ENCODE measurements at places on chromosomes 3 and 15.

- peak; percentile 12 for DNase-seq
Observed at GRCh38 chr15:29058903-29059539, 173.2 kb downstream of the APBA2 start.

DNA sequence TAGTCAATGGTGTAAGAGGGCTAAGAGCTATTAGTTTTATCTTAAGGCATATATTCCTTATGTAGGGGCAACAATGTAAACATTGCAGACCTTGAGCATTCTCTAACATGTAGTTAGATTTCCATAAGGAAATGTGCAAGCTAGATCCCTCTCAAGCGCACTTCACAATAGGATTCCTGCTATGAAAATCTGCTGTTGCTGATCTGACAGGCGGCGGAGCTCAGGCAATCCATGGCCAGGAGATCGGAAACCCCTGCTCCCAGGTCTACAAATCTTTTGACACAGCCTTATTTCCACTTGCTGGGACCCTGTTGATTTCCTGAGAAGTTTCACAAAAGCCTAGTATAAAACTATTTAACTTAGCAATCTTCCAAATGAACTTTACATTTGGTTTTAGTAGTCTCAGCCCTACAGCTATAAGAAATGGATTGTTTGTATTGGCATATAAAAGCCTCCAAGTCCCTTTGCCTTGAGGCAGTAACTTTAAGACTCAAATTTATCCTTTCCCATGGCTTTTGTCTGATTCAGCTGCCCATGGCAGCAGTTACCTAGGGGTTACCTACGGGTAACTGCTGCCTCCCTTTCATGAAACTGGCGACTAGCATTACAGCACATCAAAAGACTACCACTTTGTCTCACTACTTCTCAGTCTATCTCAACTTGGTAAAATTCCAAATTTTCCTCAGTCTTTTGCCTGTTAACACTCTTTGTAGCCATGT lies 22.7 kb downstream of the TRA2B start:
- no peak for DNase-seq

DNA sequence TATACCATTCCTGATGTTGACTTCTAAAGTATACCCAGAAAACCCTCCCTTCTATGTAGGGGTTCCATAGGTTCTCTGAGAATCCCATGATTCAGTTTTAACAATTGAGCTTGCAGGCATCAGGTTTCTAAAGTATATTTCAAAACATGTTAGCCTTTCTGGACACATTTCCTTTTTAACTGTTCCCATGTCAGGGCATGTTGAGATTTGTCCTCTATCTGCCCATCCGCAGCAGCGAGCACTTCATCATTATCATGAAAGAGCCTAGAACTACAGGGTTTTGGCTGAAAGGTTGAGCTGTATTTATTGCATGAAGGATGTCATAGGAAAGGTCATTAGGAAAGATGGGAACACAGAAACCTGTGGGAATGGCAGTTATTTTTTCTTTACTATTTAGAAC lies 201.1 kb upstream of the BHLHE40 start:
- DNase-seq: no peak

DNA sequence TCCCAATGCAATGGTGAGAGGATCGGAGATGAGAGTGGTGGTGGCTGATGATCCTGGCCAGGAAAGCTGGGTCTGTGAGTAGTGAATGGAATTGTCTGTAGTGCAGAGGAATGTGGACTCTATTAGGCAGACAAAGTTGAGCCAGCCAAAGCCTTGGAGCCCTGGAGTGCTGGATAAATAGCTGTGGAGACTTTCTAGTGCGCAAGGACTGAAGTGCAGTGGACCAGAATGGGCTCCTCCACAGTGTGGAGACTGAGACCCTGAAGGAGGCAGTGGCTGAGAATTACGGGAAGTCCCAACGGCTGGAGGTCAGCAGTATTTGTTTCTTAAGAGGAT lies 874 bp downstream of the ZNF662 start:
- DNase-seq: no peak

GRCh38 chr3:188571531-188572095 lies 417.7 kb downstream of the LPP start:
- DNase-seq: no peak

DNA sequence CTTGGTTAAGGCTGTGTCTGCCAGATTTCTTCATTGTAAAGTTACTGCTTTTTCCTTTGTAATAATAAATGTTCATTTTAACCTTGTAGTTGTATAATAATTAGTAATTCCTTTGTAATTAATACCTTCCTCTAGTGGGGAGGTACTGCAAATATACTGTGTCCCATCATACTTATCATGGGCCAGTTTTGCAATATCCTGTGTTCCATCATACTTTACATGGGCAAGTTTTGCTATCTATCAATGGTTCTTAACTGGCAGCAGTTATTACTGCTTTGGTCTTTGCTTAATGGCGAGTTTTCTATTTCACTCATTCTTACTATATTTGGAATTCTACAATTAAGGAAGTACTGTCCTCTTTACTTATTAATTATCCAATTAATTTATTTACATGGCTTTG lies 10.6 kb downstream of the ATP2C1 start:
- DNase-seq: no peak

Data from activated CD4-positive, alpha-beta T cell treated with anti-CD3 and anti-CD28 coated beads for 48 hours (primary cell).